Fibroblast of skin of left quadriceps (primary cell): ENCODE measurements at places on chromosomes 5 and 9.

DNA sequence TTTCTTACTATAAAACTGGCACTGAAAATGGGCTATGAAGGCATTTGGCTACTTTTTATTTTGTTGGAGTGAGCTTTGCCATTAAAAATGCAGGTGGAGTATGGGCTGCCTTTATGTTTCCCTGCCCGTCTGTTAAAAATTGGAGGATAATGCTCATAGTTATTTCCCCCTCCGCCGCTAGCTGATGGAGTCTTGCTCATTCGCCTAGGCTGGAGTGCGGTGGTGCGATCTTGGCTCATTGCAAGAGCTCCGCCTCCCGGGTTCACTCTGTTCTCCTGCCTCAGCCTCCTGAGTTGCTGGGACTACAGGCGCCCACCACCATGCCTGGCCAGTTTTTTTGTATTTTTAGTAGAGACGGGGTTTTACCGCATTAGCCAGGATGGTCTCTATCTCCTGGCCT is 8.6 kb downstream of the G3BP1 start:
- no peak for DNase-seq

DNA sequence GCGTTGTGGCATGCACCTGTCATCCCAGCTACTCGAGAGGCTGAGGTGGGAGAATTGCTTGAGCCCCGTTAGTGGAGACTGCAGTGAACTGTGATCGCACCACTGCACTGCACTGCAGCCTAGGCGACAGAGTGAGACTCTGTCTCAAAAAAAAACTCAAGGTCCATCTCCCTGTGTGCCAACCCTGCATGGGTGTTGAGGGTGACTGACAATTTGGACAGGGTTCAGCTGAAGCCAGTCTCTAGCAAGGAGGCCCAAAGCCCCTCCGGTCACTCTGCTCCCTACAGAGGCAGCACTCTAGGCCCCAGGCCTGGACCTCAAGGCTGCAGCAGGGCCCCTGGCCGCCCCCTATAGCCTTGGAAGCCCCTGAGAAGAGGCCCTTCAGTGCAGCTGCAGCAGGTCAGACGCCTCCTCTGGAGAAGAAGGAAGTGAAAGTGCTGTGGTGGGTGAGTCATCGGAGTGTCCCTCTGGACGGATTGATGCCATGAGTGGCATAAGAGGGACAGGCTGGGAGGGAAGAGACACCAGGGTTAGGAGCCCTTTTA is 39.2 kb upstream of the NEK6 start:
- DNase-seq, result no peak

DNA sequence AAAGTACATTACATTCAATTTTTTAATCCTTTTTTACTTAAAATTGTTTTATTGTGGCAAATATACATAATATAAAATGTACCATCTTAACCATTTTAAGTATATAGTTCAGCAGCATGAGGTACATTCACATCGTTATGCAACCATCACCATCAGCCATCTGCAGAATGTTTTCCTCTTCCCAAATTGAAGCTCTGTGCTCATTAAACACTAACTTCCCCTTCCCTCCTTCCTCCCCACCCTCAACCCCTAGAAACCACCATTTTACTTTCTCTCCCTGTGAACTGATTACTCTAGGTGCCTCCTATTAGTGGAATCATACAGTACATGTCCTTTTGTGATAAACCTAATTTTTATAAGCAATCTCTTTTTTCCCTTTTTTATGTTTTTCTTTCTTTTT is 15.6 kb downstream of the TEX53 start:
- DNase-seq, result no peak

- peak; percentile 88 for DNase-seq
Observed at GRCh38 chr9:129649726-129650679, 8.1 kb upstream of the ASB6 start.

GRCh38 chr5:51599587-51599986 is 216.3 kb downstream of the ISL1 start:
- no peak for DNase-seq

- no peak for DNase-seq
Observed at GRCh38 chr5:141484310-141484640, 555 bp upstream of the PCDHGC4 start.

DNA sequence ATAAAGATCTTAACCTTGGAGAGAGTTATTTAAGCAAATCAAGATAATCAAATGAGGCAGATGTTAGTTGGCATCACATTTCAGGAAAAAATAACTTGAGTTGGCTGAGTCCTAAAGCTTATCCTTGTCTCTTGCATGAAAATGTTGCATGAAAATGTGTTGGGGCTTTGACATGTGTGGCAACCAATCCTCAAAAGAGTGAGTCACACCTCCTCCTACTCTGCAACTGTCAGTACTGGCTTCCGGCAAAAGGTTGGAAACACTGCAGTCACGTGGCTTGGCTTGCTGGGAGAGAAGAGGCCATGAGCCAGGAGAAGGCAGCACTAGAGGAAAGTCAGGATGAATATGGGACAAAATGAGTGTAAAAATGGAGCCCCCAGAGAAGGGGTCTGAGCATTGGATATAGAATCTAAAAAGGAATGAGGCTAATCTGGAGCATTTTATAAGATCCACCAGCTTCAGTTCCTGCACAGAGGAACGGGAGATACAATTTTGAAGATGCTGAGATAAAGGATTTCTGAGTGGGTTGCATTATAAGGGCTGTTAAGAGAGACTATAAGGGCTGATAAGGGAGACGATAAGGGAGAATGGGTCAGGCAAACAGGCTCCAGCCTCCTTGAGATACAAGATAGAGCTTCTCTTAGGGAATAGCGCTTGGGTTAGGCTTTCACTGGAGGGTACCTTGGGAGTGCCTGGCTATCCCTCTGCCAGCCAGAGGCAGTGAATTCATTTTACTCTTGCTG is 43.1 kb downstream of the SPATA31D1 start:
- DNase-seq, result peak; percentile 27

DNA sequence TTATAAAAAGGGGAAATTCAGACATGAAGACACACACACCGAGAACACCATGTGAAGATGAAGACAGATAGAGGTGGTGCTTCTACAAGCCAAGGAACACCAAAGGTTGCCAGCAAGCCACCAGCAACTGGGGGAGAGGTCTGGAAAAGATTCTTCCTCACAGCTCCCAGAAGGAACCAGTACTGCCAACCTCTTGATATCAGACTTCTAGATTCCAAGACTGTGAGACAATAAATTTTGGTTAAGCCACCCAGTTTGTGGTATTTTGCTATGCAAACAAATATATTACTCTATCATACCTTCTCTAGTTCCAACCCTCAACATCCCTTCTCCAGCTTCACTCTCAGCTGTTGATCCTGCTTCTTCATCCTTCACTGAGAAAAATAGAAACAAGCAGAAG is 451.1 kb downstream of the EBF1 start:
- no peak for DNase-seq

DNA sequence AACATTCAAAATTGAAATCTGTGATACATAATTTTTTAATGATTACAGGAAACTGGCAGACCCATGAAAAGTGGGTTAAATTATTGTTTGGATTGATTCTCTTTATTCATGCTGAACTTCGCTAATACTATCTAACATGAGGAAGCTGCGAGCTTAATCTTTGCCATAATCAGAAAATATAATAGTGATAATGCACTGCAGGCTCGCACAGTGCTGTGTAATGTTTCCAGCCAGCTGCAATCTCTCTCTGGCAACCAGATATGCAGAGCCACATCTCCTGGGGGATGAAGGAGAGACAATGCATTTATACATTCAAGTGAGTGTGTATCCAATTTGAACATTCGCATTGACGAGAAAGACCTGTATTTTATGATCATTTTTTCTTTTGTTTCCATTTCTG is 669.7 kb upstream of the RGMB start:
- no peak for DNase-seq

GRCh38 chr5:180035206-180035931 is 36.2 kb downstream of the RNF130 start:
- no peak for DNase-seq

DNA sequence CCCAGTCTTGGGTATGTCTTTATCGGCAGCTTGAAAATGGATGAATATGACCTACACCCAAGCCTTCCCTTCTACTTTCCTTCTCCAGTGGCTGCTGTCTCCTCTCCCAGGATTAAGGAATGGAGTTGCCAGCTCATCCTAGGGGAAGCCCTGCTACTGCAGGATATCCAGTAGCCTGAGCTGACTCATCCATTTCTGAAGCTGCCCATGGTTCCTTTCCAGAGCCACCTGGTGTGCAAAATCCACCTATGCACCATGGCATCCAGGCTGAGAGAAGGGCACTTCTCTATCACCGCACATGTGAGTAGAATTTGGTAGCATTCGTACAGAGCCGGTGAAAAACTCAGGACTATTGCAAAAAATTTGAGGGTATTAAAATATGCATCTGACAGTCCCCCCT is 290.8 kb downstream of the YTHDC2 start:
- no peak for DNase-seq
